ENCODE measurements at places on chromosomes 3 and 15.

DNA sequence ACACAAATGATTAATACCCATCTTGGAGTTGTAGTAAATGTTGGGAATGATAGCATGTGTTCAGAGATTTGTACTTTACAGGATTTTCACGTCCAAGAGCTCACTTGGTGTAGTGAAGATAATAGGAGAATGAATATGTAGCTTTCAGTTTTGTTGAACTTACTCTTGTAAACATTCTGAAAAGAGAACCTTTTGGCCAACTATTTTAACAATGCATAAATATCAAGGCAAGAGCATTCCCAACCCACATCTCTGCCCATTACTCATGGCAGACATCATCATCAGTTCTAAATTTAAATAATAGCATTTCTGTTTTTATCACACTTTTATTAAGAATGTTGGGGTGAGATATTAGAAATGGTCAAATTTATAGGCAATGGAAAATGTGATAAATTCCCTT lies 465.2 kb upstream of the TPRG1 start:
- peaks cover 6% of the 10 kb centered on the region for H3K4me1 ChIP-seq
- H3K36me3 ChIP-seq: no peaks in the 10 kb centered on the region
- H3K27ac ChIP-seq: no peak overlapping the region
- H3K4me3 ChIP-seq: no peak overlapping the region

DNA sequence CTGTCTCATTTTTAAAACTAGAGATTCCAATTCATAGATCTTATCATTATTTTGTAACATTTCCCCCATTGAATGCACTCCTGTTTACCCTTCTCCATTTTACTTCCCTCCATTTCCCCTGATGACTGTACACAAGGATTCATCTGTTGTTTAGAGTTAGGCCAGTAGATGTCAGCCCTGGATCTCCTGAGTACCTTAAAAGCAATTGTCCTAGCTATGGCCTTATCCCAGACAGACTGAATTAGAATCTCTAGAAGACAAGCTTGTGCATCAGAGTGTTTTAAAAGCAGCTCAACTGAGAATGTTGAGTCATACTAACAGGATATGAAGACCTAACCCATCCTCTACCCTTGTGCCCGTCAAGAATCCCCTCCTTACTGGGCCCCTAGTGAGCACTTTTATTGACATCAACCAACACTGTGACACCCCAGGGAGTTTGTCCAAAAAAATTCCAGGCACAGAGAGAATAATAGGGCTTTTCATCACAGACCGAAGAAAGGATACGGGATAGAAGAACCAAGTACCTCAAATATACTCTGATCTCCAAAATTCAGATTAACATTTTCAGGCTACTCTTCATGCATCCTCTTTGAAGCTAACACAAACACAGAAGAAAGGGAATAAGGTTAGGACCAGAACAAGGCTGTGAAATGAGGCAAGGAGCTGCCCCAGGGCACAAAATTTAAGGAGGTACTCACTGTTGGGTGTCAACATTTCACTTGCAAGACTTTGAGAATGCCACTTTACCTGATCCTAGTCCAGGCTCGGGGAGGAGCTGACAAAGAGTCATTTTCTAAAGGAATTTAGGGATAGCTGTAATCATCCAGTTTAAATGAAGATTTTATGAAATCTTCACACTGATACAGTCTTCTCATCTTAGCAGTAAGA lies 17.1 kb downstream of the ZBED2 start:
- H3K4me3 ChIP-seq: no peak overlapping the region
- peaks cover 13% of the 10 kb centered on the region for H3K4me1 ChIP-seq
- no peak for DNase-seq

DNA sequence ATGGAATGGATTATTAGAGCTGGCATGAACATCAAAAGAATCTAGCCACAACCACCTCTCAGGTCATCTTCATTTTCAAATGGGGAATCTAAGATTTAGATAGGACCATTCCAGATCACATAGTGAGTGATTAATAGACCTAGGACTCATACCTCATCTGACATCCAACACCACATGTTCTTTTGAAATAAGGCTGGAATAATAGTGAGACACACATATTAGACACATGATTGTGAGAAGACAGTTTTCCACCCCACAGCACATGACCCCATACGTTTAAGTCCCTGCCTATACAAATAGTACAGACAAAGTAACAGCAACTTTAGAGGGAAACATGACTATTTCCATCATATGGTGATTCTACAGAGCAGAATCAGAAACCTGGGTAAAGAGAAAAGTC lies 344.7 kb upstream of the TPRG1 start:
- H3K27ac ChIP-seq: no peak overlapping the region
- no peak overlapping the region for H3K4me3 ChIP-seq
- no peaks in the 10 kb centered on the region for H3K27me3 ChIP-seq
- no peak for DNase-seq

- H3K36me3 ChIP-seq: no peaks in the 10 kb centered on the region
- H3K4me3 ChIP-seq: no peak overlapping the region
- DNase-seq: no peak
- H3K27ac ChIP-seq: no peak overlapping the region
- peaks cover 13% of the 10 kb centered on the region for H3K27me3 ChIP-seq
Observed at GRCh38 chr3:109607897-109608296, 270.6 kb upstream of the DPPA4 start.

- H3K27me3 ChIP-seq: no peaks in the 10 kb centered on the region
- peaks cover 16% of the 10 kb centered on the region for H3K4me1 ChIP-seq
- H3K36me3 ChIP-seq: no peaks in the 10 kb centered on the region
Observed at GRCh38 chr15:100111125-100112060, 230.4 kb downstream of the ADAMTS17 start.

Data from RWPE2 (cell line).